Lower lobe of right lung (tissue), 2 donors: ENCODE measurements at places on chromosomes 12 and 14. TPM values are rescaled to one million over a fixed set of nuclear protein-coding genes. Genes with fewer than 3 reads are reported as not detected.

DNA sequence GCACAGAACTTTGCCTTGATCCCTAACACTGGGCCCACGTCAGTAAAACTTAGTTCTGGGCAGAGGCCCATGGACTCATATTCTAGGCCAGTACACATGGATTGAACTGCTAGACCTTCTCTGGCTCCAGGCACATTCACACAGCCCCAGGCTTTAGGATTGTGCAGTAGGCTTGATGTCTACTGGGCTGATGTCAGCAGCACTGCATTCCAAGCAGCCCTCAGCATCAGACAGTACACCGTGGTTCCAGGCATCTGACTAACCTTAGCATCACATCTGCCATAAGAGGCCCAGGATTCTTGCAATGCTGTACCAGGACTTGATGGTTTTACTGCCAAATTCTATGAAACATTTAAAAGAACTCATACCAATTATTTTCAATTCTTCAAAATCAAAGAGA lies 301.9 kb downstream of the CCER1 start:
- no peak for DNase-seq

DNA sequence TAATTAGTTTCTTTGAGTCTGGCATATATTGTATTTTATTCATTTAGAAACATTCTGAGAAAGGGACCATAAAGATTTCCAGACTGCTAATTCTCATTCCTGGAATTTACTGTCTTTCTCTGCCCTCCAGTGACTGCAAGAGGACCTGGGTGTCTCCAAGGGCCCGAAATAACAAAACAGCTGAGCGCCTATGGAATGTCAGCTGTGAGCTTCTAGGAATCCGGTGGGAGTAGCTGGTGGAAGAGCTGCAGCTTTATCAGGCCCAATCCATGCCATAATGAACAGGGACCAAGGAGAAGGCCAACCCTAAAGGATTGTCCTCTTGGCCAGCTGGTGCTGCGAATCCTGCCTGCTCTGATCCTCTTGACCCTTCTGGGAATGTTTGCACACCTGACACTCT lies 31.9 kb downstream of the RDH12 start:
- DNase-seq: no peak

DNA sequence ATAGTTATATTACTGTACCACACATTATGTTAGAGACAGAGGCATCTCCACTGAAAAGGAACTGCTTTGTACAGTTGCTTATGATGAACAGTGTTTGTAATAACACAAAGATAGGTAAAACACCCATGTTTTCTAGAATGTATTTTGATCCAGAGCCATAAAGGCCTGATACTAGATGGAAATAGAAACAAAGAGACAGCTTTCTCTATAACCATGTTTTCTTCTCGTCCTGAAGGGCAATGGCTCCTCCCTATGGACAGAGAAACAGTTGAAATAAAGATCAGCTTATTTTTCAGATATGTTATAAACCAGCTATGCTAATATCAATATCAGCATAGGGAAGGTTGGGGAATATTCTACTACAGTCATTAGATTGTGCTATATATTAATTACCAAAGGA lies 109.2 kb downstream of the ATXN7L3B start:
- DNase-seq: no peak

GRCh38 chr14:28629328-28630004 lies 137.1 kb upstream of the FOXG1 start:
- DNase-seq: no peak

GRCh38 chr14:105092171-105093037 lies 27.2 kb upstream of the GPR132 start:
- peak; percentile 58 for DNase-seq

GRCh38 chr12:53100466-53101151 lies 2.7 kb upstream of the SOAT2 start:
- no peak for DNase-seq

- peak; percentile 69 for DNase-seq
Observed at GRCh38 chr14:100237735-100238418, 1.1 kb upstream of the YY1 start.

DNA sequence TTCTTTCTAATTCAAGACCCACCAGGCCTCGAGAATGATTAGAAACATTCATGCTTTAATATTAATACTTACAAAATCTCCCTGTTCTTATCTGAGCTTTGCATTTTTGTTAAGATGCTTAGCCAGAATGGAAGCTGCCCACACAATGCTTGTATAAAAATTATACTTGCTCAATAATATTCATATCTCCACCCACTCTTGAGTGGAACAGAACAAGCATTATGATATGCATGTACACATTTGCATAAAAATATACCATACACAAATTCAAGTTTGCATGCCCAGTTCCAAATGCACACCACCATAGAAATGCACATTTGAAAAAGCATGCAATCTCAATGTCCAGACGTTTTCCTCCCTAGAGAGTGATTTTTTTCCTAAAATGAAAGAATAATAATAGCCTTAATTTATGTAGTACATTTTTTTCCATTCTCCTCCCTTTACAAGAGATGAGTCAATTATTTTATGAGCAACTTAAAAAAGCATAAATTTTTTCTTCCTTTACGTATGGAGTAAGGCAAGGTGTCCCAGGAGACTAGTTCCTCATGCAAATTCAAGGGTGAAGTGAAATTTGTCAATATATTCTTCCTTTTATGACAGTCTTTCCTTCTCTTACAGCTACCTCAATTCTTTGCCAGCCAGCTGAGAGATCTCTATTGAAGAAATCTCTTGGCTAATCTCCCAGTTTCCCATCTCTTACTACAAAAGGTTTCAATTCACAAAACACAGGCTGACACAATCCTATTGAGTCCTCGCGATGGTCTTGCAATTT lies 313.1 kb upstream of the GARIN6 start:
- DNase-seq: no peak

- no peak for DNase-seq
Observed at GRCh38 chr14:55043528-55043927, 7.9 kb upstream of the MAPK1IP1L start.

DNA sequence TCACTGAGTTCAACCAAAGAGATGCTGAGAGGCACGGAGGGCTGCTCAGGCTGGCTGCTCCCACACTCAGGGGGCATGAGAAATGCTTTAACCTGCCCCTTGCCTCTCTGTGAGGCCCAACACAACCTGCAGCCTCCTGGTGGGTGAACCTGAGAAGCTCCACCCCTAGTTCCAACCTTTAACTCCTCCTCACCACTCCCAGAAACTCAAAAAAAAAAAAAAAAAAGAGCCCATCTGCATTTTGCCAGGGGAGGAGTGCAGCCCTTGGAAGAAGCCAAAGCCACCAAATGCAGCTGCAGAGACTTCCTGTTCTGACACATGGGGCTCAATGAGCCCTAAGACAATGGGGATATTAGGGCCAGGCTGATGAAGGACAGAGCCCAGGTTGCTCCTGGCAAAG lies 8.9 kb downstream of the KRT4 start:
- no peak for DNase-seq

DNA sequence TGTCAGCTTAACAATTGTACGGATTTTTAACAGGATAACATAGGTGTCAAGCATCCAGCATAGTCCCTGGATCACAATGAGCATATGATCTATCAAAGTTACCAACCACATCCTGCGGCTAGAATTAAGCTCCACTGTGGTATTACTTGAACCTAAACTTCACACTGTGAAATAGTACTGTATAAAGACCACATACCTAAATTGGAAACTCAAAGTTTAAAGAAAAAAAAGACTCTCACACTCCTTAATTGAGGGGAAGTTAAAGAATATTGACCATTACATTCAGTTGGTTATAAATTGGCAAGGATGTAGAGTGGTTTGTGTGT lies 133.0 kb upstream of the PZP start:
- DNase-seq: no peak

DNA sequence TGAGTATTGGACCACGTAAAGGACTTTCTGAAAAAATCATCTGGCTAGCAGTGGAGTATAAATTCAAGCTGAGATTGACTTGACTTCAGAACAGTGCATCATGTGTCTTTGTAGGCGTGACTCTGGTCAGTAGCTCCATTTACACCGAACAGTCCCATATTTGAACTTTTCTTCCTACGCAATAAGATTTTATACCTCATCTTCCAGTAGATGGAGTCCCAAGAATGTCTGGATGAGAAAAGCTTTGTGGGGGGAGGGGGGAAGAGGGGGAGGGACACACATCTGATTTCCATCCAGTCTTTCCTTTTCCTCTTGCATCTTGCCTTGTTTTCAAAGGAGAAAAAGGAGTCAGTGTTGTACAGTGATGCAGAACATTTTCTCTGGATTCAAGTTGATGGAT lies 241.0 kb downstream of the EMP1 start:
- no peak for DNase-seq

- DNase-seq: no peak
Observed at GRCh38 chr12:697481-697880, 34.2 kb upstream of the NINJ2 start.

GRCh38 chr14:36194663-36195062 lies 18.1 kb upstream of the PTCSC3 start:
- no peak for DNase-seq

TRIM9 gene
- 0.92 TPM for total RNA-seq

CD69 gene
- total RNA-seq: 11.4 TPM

SMIM10L1 gene
- total RNA-seq: 8.4 TPM

SMOC1 gene
- total RNA-seq: 1.1 TPM

NTF3 gene
- 1.2 TPM for total RNA-seq

PLEKHH1 gene
- 4.6 TPM for total RNA-seq

FAR2 gene
- 23.7 TPM for total RNA-seq

KRT71 gene
- total RNA-seq: not detected

AMIGO2 gene
- total RNA-seq: 40.2 TPM

CLECL1 gene
- total RNA-seq: 1.7 TPM
